ENCODE measurements at places on chromosomes 6 and 20.

DNA sequence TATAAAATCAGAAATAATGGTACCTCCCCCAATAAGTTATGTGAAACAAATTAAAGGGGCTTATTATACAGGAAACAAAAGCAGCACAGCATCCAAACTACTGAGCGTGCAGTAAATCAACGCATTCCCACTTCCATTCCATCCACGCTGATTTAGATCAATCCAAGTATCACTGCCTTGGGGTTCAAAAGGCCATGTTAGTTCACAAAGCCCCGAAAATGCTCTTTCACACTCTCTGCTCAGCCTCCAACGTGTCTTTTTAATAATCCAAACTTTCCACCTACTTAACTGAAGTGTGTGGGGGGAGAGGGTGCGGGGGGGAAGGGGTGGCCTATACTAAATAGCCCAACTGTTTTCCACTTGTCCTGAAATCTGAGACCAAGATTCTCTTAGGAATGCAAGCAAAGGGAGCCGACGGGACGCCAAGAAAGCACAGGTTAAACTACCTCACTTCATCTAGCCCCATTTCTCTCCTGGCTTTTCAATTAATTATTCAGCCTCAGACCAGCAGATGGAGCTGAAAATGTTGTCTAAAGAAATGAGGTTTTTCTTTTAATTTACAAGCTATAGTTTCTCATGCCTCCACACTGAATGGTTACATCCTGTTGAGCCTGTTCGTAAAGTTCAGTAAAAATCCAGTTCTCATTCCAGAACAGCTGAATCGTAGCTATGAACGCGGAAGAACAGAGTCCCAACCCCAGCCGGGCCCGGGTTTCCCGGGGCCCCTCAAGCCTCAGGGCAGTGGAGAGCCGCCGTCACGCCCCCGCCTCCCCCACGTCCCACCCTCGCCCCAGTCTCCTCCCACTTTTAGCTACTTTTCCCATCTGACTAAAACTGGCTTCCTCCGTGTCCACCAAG lies 1.0 kb upstream of the NXT1 start:
- DNase-seq, result no peak

DNA sequence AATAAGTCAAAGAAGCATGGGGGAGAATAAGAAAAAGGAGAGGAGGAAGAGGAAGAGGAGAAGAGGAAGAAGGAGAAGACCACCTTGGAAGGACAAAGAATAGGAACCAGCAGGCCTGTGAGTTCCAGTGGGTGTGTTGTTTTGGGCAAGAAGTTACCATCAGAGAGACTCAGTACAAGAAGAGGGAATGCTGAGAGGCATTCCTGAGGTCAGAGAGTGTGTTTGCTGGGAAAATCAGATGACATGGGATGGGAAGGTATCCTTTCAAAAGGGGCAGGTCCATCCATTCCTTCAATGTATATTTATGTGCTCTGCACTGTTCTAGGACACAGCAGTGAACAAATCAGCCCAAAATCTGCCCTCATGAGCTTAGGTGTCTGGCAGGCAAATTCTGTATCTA lies 40.5 kb upstream of the PRIM2 start:
- DNase-seq, result no peak

GRCh38 chr6:22613695-22614094 lies 44.3 kb downstream of the HDGFL1 start:
- DNase-seq, result peak; percentile 75

GRCh38 chr6:52731719-52732118 lies 31.6 kb downstream of the GSTA2 start:
- no peak for DNase-seq

DNA sequence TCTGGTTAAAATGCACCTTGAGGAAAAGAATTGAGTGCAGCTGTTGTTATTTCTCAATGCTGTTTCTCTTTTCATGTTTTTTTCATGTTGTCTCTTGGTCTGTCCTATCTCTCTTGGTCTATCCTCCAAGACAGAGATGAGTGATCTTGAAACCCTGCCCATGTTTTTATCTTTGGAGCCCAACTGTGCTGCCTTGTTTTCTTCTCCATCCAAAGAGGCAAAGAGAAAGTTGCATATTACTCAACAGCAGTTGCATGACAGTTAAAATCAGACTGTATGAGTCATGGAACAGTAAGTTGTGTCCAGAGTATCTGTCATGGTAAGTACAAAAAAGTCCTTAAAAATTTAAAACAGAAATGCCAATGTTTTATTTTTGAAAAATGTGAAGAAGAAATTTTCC lies 26.2 kb downstream of the BCAS1 start:
- peak; percentile 75 for DNase-seq

GRCh38 chr6:28282926-28283325 lies 1.6 kb downstream of the PGBD1 start:
- DNase-seq, result no peak

DNA sequence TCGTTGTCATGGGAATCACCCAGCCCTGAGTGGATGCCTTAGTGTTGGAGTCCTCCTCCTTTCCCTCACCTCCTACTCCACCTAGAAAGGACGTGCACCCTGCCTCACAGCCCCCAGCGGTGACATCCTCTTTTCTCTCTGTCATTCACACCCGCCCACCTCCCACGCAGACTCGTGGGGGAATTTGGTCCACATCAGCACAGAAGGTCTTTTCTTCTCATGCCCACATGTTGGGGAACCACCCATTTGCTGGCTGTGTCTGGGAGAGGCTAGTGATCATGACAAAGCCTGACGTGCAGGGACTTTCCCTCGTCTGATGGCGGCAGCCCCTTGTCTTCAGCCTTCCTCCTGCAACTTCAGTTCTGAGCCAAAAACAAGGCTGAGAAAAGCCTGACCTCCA lies 96.0 kb upstream of the CNKSR3 start:
- DNase-seq, result no peak

DNA sequence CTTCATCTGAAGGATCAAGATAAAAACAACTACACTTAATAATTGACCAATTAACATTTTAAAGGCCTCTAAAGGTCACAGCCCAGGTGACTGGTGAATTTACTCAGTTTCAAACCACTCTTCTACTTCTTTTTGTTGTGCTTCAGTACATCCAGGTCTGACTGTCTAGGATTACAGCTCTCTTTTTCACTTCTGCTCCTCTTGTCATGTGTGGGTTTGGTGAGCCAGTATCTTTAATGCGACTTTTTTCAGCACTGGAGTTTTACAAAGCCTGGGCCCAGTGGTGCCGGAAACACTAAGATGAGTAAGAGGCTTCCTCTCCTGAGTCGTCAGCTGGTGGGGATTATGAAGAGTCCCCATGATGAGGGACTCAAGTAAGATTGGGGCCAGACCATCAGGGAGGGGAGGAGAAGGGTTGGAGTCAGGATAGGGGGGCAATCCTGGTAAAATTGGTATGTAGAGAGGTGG lies 27.0 kb downstream of the HECA start:
- DNase-seq, result no peak

DNA sequence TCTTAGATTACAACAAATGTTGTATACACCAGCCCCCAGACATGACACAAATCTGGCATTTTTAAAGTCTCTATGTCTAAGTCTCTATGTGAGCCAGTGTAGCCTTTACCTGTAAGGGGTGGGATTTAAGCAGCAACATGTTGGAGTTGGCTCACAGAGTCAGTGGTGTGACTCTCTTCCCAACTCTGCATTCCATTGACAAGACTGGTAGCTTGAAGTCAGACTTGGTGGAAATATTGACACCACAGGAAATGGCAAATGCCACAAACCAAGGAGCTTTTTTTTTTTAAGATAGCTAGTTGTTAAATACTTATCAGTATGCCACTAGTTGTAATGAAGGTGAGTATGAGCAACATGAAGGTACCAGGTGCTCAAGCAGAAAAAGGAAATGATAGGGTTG lies 103.1 kb upstream of the SMLR1 start:
- no peak for DNase-seq
